Fibroblast of upper back skin (primary cell): ENCODE measurements at places on chromosomes 16 and 17.

DNA sequence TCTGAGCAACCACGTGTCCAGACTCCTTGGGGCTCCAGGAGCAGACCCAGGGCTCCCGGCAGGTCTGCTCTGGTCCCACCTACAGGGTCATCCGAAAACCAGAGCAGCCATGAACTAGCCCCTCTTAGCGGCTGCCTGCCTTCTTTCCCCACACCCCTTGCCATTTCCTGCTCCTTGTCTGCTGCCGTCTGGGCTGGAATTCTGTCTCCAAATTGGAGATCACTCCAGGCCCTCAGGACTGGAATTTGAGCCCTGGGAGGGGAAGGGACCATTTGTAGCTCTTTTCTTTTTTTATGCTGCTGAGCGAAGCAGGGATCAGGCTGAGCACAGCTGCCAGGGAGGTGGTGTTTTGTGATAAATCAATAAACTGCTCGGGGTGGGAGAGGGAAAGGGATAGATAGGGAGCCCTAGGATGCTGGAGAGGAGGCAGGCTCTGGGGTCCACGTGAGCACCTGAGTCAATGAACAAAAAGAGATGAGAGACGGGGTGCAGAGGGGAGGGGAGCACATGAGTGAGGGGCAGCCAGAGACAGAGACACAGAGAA is 257.5 kb downstream of the ENGASE start:
- DNase-seq, result no peak

DNA sequence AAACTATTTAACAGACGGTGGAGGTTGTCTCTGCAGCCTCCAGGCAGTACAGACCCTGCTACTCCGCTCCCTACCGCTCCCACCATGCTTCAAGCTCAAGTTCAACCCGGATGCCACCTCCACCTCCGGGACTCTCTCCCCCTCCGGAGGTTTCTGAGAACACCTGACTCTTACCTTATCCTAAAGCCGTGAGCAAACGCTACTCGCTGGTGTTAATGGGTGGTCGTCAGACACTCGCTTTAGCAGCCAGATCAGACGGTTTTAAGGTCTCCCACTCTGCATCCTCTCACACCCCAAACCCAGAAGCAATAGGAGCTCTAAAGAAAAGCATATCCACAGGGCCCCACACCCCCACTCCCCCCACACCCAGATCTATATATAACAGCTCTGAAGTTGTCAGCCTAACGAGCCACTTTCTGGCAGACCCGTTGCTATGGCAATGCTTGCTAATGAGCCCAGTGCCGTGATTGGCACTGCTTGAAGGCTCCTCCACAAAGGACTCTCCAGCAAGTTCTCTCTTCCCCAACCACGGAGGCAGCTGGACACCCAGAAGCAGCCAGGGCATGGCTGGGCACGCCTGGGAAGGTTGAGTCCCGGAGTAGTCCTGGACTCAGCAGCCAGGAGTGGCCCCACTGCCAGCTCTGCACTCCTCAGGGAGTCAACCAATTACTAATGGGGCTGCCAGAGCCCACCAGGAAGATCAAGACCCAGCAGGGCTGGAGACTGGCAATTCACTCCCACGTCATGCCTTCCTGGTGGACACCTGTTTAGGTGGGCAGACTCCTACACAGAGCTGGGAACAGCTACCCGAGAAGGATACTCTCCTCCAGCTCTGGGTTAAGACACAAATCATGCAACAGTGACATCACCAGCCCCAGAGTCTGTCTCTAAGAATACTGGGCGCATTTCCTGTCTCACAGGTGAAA is 121.2 kb upstream of the RCVRN start:
- no peak for DNase-seq

DNA sequence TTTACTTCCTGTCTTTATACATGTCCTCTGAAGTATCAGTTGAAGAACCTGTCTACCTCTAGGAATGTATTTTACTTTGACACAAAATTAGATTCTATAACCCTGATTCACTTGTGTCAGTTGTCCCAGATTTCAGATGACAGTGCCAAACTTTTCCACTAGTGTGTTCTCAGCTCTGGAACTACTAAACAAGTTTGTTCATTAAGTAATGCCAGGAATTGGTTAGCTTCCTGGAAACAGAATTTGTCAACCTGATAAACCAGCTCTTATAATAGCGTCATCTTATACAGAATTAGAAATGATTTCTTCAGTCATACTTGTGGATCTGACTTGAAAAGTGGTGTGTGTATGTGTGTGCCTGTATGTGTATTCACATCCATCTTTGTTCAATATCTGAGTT is 7.4 kb downstream of the MAP3K3 start:
- DNase-seq, result no peak

DNA sequence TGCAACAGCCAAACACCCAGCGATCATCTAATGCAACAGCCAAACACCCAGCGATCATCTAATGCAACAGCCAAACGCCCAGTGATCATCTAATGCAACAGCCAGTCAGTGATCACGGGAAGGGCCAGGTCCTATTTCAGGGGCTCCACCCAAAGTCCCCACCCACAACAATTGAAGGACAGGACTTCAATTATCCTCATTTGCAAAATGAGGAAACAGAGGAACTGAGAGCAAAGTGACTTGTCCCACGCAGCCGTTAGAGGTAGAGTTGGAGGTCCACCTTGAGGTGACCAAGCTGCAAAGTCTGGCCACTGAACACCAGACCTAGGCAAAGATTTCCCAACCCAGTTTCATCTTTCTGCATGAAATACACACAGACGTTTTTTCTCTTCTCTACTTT is 3.7 kb downstream of the ZG16B start:
- DNase-seq, result no peak

DNA sequence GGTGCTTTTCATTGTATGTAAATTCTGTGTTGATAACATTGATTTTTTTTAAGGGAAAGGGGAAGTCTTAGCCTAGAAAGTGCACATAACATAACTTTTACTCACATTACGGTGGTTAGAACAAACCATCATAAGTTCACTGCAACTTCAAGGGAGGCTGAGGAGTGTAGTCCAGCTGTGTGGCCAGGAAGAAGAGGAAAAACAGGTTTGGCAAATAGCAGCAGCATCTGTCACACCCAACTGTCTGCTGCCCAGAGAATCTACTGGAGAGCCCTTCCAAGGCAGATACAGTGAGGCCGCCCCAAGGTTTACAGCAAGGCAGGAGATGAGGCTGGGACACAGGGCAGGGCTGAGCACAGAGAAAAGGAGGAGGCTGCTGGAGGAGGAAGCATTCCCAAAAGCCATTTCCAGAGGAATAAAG is 60.6 kb downstream of the AIPL1 start:
- DNase-seq, result peak; percentile 11

DNA sequence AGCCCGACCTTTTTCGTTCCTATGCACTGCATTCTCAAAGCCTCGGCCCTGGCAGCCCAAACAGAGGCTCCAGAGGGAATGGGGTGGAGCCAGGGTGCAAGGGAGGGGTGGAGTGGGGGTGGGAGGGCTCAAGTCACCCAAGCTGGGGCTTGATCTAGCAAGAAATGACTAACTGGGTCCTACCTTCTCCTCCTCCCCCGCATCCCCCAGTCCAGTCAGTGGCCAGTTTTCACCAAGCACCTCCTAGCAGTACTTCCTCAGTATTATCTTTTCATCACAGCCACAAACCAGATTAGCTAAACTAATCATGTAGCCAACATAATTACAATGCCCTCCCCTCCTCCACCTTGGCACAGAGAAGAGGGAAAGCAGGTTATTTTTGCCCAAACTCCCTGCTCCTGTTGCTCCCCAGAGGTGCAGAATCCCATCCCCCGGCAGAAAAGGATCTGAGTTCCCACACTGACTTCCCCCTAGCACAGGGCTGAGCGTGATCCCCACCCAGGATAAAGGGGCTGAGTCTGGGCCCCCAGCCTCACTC is 2.2 kb downstream of the JUP start:
- DNase-seq, result no peak

DNA sequence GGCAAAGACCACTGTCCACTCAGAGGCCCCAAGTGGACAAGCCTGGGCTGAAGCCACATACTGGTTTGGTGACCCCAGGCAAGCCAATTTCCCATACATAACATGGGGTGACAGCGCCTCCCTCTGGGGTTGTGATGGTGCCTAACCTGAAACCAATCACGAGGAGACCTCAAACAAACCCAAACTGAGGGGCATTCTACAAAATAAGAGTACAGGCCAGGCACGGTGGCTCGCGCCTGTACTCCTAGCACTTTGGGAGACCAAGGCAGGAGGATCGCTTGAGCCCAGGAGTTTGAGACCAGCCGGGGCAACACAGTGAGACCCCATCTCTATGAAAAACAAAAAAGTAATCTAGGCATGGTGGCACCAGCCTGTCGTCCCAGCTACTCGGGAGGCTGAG is 3.6 kb downstream of the P2RX5 start:
- no peak for DNase-seq

- DNase-seq, result peak; percentile 40
These were observed 44.4 kb downstream of the PPL start for GRCh38 chr16:4892361-4893102.

DNA sequence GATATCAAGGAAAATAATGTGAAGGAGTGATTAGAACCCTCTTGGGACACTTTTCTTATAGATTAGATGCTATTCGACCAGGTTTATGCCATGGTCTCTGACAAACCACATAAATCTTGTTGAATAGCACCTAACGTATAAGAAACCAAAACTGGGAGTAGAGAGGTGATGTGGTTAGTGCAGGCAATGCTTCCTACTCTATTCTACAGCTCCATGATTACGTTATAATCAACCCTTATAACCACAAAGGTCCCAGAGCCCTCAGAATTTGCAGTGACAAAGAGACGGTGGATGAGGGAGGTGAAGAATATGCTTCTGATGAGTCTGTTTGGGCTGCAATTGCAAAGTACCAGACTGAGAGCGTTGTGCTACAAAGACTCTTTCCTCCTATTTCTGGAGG is 78.4 kb downstream of the ARHGAP44 start:
- DNase-seq, result no peak

GRCh38 chr16:88512728-88513696 is 57.2 kb upstream of the ZC3H18 start:
- no peak for DNase-seq

- peak; percentile 16 for DNase-seq
These were observed 7.2 kb upstream of the C17orf78 start for GRCh38 chr17:37368577-37368976.

GRCh38 chr17:17124341-17124740 is 81.8 kb downstream of the PLD6 start:
- DNase-seq, result no peak

DNA sequence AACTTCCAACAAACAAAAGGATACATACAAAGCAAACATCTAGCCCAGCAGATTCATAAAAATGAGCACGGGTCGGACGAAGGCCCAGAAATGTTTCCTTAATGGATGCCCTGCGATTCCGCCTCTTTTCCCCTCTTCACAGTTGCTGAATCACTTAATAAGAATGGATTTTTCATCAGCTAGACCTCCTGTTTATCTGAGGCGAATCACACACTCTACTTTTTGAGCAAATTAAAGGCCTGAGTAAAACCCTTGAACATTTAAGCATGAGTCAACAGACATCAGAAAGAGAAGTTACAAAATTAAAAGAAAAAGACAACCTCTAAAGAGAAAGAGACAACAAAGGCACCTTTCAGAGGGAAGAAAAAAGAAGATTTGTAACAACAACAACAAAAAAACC is 44.7 kb downstream of the HS3ST3A1 start:
- DNase-seq, result peak; percentile 82

GRCh38 chr16:4746215-4746614 is 11.9 kb downstream of the DNAAF8 start:
- DNase-seq, result no peak

DNA sequence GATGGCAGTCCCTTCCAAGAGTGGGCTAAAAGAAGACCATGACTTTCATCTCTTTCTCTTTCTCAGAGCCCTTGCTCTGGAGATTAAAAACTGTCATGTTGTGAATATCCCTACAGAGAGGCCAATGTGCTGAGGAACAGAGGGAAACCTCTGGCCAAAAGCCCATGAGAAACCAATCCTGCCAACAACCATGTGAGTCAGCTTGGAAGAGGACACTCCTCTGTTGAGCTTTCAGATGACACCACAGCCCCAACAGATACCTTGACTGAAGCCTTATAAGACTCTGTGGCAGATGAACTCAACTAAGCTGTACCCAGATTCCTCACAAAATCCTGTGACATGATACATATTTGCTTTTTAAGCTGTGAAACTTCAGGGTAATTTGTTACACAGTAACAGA is 19.6 kb downstream of the CPPED1 start:
- no peak for DNase-seq

GRCh38 chr16:30005341-30006094 is 5.3 kb downstream of the DOC2A start:
- peak; percentile 35 for DNase-seq

DNA sequence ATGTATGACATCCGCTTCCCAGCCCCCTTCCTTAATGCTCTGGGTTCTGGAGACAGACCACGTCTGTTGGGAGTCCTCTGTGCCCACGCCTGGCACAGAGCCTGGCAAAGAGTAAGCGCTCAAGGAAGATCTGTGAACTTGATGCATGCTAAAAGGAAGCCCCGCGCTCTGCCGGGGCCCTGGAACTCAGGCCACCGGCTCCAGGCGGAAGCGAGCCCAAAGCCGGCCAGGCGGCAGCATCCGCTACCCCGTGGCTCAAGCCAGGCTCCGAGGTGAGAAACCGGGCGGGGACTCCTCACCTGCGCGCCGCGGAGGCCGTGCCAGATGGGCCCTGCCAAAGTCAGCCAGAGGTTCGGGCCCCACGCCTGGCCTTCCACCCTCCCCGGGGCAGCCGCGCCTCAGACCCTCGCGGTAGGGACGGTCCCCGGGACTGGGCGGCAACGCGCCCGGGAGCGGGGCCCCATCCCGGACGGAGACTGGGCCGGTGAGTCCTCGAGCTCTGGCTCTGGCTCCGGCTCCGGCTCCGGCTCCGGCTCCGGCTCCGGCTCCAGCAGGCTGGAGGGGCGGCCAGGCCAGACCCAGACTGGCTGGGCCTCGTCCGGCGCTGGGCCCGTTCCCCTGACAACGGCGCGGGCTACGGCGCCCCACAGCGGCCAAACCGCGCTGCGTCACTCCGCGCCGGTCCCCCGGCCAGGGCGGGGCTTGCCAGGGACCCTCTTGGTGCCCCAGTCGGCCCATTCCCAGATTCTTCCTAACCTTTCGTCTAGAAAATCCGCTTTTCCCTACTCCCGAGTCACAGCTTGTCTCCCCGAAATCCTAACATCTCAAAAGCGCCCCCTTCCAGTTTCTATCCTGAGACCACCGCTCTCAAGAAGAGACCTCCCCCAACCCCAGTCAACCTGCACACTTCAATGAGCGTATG is at the start of gene ZDHHC1:
TSS of gene ZDHHC1 (minus strand) at position 606 of the 922 bp plus-strand sequence. CDS start 8,702 bp downstream, outside the sequence.
- DNase-seq, result peak; percentile 60

GRCh38 chr17:36068524-36068923 is 4.5 kb downstream of the CCL18 start:
- no peak for DNase-seq
